ENCODE measurements at places on chromosomes 11 and 22. TPM values are rescaled to one million over a fixed set of nuclear protein-coding genes. Genes with fewer than 3 reads are reported as not detected.

- DNase-seq = no peak
These were observed 20.2 kb downstream of the MS4A6E start for GRCh38 chr11:60347084-60347797.

GRCh38 chr22:24137595-24137994 is 43.7 kb upstream of the SUSD2 start:
- DNase-seq = no peak

DNA sequence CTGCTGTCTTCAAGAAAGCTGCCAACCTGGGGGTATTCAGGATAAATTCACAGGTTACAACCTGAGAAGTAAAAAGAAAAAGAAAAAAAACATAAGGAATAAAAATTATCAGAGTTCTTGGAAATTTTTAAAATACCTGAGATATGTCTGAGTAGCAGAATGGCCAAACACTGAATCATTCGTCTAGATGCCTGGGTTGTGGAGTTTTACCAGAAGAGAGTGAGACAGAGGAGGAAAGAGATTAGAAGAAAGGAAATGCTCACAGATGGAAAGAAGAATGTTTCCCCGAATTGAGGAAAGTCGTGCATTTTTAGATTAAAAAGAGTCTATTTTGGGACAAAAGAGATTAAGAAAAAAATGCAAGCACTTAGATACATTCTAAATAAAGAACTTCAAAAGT is 1026.7 kb downstream of the TBC1D22A start:
- no peak for DNase-seq

DNA sequence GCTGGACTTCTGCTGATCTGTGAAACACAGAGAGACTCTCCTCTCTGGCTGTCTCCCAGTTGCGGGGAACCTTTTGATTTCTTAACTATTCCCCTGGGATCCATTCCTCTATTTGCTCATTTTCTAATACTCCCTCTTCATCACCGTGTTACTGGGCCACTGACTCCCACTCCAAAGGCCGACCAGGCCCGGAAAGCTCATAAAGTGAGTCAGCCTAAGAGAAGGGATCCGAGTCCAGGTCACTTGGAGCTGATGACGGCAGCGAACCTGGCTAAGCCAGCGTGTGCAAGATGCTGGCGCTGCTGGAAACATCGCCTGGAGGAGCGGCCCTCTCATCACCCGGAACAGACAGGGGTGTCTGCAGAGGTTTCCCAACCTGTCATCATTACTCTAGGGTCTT is 112.8 kb downstream of the FBXO7 start:
- DNase-seq = no peak

- no peak for DNase-seq
These were observed 77.4 kb downstream of the PARVA start for GRCh38 chr11:12454782-12455181.

OR10A2 gene
- not detected for polyA plus RNA-seq

DNA sequence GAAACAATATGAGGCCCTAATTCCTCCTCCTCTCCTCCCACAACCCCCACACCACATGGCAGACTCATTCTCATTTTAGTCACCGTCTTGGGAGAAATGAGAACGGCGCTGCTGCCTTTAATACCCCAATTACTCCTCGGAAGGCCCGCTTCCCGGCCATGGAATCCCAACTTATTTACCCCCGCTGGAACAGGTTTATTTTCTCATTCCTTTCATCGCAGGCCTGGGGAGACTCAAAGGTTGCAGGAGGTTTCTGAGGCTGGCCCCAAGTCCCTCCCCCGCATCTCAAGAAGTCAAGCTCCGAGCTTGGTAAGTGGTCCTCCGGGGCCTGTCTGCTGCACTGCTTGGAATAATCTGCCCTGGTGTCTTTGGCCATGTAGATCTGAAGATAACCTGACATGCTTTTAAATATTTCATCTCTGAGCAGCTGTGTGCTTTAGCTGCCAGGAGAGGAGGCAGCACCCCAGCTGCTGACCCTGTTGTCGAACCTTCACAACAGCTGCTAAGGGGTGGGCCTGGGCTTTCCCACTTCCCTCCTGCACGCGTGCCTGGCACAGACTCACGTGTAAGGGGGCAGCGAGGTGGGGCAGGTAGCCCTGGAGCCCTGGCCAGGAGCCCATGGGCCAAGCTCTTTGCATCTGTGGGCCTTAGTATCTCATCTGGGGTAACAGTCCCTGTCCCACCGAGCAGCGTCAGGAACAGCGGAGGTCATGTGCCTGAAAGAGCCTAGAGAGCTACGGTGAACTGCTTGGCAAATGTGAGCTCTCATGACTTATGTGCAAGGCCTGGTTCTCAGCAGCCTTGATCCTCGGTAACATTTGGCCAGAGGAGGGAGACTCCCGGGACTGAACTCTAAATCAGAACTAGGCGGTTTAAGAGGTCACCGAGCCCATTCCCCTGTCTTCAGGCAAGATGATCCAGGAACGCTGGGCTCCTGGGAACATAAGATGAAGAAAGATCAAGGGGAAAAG is 164.6 kb downstream of the ST3GAL4 start:
- no peak for DNase-seq

DNA sequence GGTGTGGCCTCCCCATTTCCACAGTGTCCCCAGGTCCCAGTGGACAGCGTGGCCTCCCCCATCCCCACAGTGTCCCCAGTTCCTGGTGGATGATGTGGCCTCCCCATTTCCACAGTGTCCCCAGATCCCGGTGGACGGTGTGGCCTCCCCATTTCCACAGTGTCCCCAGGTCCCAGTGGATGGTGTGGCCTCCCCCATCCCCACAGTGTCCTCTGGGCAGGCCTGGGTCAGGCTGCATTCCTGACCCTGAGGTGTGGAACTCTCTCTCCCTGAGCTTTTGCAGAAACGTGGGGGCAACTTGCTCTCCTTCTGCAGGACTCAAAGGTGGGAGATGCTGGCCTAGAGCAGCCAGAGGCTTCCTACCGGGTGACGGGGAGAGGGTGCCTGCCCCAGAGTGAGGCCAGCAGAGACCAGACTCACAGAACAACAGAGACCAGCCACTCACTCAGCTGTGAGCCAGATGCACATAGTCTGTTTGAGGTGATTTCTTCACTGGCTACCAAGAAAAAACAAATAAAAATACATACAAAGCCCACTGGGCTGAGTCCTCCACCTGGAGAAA is 85.8 kb upstream of the FGF3 start:
- no peak for DNase-seq

GRCh38 chr22:24859587-24859986 is 53.6 kb downstream of the SGSM1 start:
- no peak for DNase-seq

OR51A7 gene
- polyA plus RNA-seq = not detected

- DNase-seq = no peak
These were observed 64.0 kb downstream of the PPME1 start for GRCh38 chr11:74235121-74235520.

IZUMO1R gene
- not detected for polyA plus RNA-seq

DNA sequence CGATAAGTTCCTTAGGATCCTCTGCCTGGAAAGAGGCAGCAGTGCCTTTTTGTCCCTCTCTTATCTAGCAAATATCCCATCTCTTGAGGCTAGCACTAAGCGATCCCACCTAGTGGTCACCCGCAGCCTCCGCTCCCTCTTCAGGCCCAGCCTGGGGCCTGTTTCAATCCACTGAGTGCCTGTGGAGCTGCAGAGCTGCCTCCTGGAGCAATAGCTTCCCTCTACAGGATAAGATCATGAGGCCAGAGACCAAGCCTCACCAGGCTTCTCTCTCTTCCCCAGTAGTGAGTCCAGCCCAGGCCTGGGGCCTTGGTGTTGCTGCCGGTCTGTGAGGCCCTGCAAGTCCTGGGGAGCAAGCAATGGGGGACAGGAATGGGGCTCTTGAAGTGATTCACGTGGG is 65.8 kb downstream of the SLC22A12 start:
- DNase-seq = no peak

DNA sequence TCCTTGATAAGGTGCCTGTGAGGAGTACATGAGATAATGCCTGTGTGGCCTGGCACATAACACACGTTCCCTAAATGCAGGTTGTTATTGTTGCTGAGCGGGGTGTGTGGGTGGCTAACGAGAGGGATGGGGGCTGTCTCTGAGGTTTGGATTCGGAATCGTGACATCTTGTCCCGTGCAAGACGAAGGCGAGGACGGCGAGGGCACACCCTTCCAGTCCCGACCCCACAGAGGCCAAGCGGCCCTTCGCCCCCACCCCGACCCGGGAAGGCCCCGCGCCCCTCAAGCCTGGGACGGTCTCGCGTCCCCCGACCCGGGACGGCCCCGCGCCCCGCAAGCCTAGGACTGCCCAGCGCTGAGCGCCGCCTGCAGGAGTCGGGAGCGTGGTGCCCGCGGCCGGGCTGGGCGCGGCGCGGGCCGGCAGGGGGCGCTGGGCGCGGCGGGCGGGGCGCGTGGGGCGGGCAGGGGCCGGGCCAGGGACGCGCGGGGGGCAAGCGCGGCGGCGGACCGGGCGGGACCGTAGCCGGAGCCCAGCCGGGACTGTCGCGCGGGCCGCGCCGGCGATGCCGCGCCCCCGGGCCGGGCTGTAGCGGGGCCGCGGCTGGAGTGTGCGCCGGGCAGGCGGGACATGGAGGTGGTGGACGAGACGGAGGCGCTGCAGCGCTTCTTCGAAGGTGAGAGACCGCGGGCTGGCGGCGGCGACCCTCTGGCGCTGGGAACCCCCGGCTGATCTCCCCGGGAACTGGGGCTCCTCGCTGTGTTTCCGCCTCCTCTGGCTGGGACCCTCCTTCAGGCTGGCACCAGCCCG is at the start of gene MYRF:
MYRF (plus strand) TSS at position 520 of the 808 bp plus-strand sequence; CDS start at position 629, 109 bp downstream.
- peak; percentile 71 for DNase-seq

DNA sequence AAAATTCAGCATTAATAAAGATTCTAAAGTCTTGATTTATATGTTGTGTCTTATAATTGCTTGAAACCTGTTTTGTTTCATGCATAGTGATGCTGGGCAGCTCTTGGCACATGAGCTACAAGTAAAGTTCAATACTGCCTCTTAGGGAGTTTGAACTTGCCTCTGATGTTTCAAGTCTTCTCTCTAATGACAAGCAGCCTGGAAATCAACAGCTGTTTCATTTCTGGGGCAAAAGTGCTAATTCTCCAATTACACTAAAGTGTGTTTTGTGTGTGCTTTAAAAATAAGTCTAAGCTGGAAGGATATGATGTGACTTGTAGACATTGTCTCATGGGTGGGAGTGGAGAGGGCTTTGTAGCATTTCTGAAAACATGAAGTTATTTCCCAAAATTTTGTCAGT is 23.7 kb upstream of the SESN3 start:
- DNase-seq = no peak

GRCh38 chr22:36352803-36353507 is 34.8 kb downstream of the MYH9 start:
- DNase-seq = no peak

DNA sequence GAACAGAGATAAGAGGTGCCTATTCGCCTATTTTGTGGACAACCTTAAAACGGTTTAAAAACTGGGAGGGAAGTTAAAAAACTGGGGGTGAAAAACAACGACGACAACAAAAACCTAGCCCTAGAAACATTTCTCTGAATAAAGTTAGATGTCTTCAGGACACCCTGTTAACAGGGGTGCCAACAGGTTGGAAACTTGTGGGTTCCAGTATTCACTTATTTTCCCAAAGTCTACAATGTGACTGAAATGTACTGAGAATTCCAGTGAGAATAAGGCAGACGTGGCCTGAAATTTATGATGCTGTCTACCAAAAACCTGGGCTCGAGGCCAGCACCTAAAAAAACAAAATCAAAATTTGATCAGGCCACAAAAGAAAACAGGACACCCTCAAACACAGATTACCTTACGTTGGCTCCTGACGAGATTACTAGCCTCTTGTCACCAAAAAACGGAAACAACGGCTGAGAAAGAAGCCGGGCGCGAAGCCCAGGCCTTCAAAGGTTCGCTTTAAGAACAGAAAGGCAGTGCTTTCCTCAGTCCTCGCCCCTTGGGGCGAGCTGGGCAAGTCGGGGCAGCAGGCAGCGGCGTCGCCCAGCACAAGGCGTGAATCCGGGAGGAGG is 906 bp downstream of the CCDC90B start:
- no peak for DNase-seq
